ENCODE measurements at places on chromosomes 6 and 20.

DNA sequence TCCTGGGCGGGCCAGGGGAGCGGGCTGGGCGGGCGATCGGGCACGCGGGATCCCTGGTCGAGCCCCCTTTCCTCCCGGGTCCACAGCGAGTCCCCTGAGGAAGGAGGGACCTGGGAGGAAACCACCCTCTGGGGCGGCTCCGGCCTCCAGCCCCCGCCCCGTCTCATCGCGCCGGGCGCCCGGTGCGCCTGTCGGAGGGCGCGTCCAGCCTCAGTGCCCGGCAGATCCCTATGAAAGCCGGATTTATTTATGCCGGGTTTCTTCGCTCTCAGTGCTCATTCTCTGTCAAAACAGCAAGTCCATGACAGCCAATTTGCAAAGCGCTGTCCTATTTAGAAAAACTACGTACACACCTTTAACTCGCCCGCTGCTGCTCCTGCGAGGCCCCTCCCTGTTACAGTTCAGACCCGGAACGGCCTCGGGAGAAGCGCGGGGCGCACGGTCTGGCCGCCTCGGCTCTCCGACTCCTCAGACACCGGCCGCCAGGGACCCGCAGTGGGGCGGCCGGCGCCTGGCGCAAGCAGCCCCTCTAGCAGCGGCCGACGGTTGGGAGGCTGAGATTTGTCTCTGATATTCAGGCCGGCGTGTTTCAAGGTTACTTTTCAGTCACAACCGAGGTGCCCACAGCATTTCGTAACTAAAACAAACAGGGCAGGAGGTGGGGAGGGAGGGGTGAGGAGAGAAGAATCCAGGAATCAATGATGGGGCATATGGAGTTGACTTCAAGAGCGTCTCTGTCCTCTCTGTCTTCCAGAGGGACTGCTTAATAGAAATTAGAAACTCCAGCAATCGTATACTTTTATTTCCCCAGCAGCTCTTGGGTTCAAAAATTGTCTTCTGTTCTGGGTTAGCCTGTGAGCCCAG is 782 bp upstream of the FOXA2 start:
- no peak for DNase-seq

DNA sequence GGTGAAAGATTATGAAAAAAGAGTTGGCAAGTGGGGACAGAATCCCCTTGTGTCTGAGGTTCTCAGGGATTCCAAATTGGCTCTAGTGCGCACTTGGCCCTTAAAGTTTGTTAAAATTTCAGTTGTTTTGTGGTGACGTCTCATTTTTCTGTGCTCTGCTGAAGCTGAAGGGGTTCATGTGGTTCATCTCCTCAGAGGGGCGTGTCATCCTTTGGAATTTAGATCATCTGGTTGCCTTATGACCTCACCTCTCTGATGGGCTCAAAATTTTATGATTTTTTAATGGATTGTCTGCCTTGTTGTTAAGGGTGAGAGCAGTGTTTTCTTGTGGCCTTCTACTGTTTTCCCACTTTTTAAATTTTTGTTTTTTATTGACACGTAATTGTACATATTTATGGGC is 20.3 kb downstream of the CYB5R4 start:
- DNase-seq, result no peak

GRCh38 chr20:15655295-15655874 is 917.9 kb downstream of the KIF16B start:
- no peak for DNase-seq

- DNase-seq, result no peak
Observed at GRCh38 chr20:42740226-42740870, 449.4 kb downstream of the PTPRT start.

GRCh38 chr6:830667-831327 is 137.9 kb upstream of the EXOC2 start:
- DNase-seq, result no peak

DNA sequence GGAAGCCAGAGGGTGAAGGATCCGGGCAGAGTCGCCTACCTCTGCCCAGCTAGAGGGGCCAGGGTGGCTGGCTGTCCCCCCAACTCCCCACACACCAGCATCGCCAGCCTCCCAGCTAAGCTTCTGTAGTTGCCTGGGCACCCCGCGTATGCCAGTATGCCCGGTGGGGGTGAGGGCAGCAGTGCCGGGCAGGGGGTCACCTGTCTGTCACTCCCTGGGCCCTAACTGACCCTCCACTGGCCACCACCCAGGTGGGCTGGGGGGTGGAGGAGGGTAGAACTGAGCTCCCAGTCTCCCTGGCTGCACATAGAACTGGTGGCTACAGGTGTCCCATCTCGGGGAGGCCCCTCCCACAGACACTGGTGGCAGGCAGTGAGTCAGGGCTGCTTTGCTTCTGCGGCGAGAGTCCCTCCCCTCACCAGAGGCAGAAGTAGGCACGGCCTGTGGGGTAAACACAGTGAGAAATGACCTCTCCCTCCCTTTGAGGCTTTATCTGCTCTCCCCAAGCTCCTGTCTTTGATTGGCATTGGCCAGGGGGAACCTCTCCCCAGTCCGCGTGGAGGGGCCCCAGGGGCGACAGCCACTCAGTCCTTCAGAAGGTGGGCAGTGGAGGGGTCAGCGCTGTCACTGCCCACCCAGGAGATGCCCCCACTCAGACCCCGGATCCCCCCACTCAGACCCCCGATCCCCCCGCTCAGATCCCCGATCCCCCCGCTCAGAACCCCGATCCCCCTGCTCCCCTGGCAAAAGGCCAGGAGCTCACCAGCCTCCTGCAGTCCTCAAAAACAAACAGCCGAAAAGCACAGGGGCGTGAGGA is 2.5 kb downstream of the NTSR1 start:
- DNase-seq, result peak; percentile 17

DNA sequence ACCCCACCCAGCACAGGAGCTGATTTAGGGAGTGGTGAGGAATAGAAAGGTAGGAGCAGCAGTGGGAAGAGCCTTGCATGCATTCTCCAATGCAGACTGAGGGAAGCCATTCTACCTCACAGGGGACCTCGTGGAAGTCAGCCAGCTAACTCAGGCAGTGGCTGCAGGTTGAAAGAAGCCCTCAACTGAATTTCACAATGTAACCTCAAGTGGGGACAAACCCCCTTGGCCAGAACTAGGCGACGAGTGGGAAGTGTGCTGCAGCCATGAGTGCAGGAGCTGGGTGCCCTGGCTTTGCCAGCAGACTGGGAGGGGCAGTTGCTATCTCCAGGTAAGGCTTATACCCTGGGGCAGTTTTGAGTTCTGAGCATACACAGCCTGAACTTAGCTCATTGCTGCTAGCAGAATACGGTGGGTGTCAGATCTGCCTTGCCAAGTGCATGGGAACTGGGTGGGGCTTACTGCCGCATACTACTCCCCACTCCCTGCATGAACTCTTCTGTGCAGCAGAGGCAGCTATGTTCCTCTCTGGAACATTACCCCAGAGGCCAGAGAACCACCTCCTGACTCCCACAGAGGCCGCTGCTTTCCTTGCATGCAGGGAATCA is 126.5 kb downstream of the CDK19 start:
- DNase-seq, result no peak

- no peak for DNase-seq
Observed at GRCh38 chr6:168888786-168889345, 364.8 kb downstream of the THBS2 start.

GRCh38 chr6:100915876-100916275 is 34.7 kb upstream of the ASCC3 start:
- DNase-seq, result no peak

DNA sequence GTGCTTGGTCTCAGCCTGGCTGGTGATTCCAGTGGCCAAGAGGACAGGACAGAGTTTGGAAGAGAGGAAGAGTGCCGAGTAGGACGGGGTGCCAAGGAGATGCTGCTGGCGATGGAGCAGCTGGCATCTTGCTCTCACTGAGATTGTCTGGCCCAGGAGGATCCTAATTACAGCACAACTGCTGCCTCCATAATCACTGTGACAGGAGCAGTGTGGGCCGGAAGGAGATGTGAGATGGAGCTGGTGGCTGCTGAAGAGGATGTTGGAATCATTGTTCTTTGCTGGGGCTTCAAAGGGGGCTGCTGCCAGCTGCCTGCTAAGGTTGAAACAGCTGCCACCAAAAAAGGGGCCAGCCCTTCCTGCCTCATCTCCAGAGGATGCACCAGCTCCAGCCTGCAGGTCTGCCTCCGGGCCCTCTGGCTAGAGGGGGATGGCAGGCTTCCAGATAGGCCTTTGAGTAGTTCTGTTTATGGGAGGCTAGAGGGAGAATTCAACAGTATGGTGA is 214.4 kb downstream of the RNF144B start:
- DNase-seq, result no peak

DNA sequence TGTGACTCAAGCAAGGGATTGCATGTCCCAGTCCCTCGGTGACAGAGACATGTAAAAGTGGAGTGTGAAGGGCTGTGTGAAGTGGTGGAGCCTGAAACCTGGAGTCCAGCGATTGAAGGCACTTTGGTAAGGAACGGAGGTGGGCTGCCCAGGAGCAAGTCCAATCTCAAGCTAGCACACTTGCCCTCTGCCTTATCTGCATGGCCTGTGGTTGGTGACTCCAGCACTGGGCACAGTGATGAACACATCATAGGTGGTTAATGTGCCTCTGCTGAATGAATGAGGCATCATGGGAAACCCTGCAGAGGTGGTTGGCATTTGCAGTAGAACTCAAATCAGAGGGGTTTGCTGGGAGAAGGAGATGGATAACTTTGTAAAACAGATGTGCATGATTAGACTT is 14.9 kb upstream of the ULBP3 start:
- DNase-seq, result no peak

GRCh38 chr6:20118892-20119291 is 93.4 kb downstream of the MBOAT1 start:
- no peak for DNase-seq

DNA sequence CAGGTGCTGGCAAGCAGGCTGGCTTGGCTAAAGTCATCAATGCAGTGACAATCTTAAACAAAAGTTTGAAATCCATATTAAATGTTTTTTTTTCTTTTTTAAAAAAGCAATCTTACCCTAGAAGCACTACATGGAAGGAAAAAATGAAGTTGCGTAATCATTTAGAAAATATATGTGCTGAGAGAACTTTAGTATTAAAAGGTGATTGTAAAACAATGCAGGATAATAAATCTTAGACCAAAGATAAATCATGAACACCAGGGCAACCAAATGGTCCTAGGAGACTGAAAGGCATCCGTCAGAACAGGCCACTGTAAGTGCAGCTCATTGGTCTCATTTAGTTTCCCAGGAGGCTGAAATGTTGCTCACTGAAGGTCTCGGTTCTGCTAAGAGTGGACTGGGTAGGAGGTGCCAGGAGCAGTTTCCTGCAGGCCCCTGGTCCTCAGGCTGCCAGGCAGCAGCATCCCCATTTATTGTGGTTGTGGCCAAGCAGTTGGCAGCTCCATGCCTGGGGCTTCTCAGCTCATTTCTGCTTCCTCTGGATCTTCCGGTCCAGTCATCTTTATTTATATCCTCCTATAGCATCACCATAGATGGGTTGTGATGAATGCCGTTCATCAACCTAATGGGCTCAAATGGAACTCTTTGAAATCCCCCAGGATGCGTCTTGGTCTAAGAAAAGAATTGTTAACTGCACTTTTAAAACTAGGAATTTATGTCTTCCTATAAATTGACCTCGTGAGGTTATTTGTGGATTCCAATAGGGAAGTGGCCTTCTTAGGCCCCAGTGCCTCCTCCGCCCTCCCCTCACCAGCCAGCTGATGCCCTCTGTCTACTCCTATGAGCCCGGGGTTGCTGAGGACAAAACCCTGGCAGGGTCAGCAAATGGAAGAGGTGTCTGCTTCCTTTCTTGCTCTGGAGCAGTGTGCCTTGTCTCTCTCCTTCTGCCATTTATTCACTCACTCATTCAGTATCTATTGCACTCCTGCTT is 269.0 kb downstream of the UST start:
- DNase-seq, result no peak

- DNase-seq, result no peak
Observed at GRCh38 chr6:134902936-134903335, 47.0 kb downstream of the ALDH8A1 start.

GRCh38 chr6:11700118-11700718 is 78.4 kb downstream of the ADTRP start:
- DNase-seq, result no peak

GRCh38 chr6:129750360-129750759 is 40.4 kb upstream of the ARHGAP18 start:
- DNase-seq, result no peak

DNA sequence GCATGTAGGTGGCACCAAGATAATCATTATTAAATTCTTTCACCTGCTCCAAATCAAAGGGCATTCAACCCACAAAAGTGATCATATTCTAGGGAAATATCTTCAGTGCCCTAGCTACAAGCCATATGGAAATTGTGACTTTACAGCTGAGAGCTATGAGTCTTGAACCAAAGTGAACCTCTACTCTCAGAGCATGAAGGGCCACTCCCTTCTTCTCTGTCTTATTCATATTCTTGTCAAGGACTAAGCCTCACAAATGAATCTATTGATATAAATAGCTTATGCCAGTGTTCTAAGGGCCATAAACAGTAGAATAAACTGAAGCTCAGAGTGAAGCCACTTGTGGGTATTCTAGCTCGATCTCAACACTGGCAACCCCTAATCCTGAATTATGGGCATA is 29.6 kb downstream of the SPINT4 start:
- no peak for DNase-seq

- no peak for DNase-seq
Observed at GRCh38 chr6:16038938-16039337, 89.9 kb upstream of the MYLIP start.

GRCh38 chr6:161353208-161353613 is 79.3 kb upstream of the AGPAT4 start:
- DNase-seq, result no peak

- DNase-seq, result no peak
Observed at GRCh38 chr6:16718356-16718755, 42.9 kb downstream of the ATXN1 start.

- no peak for DNase-seq
Observed at GRCh38 chr6:166933396-166933795, 23.0 kb downstream of the RNASET2 start.

DNA sequence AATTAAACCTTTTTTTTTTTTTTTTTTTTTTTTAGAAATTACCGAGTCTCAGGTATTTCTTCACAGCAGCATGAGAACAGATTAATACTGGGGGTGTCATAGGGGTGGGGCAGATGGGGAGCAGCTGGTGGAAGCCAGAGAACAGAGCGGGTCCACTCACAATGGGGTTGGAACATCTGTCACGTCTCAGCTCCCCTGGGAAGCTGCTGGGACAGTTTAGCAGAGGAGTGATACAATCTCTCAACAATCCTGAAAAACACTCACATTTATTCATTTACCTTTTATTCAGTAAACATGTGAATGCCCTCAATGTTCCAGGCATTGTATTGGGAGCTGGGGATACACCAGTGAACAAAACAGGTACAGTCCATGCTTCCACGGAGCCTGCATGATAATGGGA is 162.2 kb downstream of the SMOC2 start:
- DNase-seq, result no peak

DNA sequence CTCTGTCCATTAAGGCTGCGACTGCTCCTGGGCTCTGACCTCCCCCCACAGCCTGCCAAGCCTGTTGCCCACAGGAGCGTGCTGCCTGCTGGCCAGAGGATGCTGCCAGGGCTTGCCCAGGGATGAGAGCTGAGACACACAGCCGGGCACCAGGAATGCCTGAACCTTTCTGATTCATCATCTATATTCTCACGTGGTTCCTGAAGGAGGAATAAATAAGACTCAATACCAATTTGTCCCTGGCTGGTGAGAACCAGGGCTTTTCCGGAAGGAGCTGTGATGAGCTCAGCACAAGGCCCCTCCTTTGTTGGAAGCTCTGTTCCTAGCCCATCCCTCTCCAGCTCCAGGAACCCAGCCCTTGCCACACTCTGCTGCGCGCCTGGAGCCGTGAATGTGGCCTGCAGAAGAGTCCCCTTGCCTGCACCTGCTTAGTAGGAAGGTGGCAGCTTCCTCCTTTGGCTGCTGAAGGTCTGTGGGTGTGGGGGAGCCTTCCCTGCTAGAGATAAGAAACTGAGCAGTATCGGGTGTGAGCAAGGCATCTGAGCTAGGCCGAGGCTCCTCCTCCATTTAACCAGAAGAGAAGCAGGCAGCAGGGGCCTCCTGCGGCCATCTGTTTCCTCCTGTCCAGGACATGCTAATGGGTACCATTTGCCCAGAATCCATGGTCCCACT is 37.9 kb downstream of the SYNDIG1 start:
- no peak for DNase-seq

All from stimulated activated CD8-positive, alpha-beta memory T cell treated with anti-CD3 and anti-CD28 coated beads, Interleukin-4, amount 100 ng/mL, for 1 hour (primary cell).